Stimulated activated CD8-positive, alpha-beta memory T cell treated with anti-CD3 and anti-CD28 coated beads, Interleukin-4, amount 100 ng/mL, for 4 hours (primary cell): ENCODE measurements at places on chromosomes 3 and 15.

DNA sequence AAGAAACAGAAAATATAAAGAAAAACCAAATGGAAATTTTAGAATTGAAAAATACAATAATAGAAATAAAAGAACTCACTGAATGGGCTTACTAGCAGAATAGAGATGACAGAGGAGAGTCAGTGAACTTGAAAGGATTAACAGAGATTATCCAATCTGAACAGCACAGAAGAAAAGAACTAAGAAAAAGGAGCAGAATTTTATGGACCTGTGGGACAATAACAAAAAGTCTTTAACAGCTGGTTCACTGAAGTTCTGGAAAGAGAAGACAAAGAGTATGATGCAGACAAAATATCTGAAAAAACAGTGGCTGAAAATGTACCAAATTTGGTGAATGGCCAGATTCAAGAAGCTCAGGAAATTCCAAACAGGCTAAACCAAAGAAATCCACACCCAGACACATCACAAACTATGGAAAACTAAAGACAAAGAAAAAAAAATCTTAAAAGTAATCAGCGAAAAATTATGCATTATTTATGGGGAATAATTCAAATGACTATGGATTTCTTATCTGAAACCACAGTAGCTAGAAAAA lies 9.7 kb upstream of the GNB5 start:
- DNase-seq = no peak

DNA sequence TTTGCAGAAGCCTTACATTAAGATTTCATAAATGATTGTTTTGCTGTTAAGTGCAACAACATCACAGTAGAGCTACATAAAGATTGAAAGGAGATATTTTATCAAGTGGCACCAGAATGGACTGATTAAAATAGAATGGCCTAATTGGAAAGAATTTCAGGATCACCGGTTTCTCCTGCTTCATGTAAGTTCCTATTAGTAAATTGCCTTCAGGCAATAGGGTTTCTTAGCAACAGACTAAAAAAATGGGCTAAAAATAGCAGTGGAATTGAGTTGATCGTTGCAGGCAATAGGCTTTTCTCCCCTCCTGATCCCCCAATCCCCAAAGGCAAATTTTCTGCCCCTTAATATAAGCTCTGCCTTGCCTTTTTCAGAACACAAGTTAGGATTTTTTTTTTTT lies 917 bp downstream of the LNP1 start:
- no peak for DNase-seq

GRCh38 chr3:197942956-197943556 lies 6.9 kb upstream of the RPL35A start:
- no peak for DNase-seq

DNA sequence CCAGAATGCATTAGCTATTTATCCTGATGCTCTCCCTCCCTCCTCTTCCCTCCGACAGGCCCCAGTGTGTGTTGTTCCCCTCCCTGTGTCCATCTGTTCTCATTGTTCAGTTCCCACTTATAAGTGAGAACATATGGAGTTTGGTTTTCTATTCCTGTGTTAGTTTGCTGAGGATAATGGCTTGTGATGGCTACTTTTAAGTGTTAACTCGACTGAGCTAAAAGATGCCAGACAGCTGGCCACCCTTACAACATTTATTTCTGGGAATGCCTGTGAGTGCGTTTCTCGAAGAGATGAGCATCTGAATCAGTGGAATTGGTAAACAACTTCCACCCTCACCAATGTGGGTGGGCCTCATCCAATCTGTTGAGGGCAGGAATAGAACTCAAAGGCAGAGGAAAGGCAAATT lies 24.7 kb upstream of the TM2D3 start:
- no peak for DNase-seq

DNA sequence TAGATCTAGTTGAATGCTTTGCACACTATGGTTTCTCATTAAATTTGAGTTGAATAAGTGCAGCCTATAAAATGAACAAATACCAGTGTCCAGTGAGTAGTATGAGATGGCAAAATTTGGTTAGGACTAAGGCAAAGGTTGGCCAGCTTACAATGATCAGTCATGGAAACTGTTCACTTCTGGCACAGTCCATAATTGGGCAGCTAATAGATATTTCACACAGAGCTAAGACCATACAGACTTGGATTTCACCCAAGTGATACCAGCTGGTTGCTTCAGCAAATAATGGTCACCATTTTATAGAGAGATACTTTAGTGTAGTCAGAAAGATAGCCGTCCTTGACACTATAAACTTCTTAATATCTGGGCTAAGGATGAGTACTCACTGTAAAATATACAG lies 15.7 kb downstream of the GAP43 start:
- DNase-seq = no peak

DNA sequence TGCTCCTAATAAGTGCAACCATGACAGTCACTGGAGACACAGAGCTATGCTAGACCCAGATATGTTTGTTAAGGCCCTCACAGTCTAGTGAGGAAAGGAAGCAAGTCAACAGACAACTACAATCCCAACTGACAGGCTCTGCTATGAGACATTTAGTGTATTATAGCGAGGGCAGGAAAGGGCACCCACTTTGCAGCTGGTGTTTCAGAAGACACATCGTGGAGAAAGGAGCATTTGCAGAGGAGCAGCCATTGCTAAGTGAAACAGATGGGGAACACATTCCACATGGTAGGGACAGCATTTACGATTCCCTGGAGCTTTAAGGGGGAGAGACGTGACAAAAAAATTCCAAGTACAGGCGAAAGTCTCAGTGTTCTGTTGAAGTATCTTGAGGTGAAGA lies 685.6 kb downstream of the AGBL1 start:
- DNase-seq = no peak

- DNase-seq = no peak
Observed at GRCh38 chr3:6806991-6807390, 53.9 kb upstream of the GRM7 start.

DNA sequence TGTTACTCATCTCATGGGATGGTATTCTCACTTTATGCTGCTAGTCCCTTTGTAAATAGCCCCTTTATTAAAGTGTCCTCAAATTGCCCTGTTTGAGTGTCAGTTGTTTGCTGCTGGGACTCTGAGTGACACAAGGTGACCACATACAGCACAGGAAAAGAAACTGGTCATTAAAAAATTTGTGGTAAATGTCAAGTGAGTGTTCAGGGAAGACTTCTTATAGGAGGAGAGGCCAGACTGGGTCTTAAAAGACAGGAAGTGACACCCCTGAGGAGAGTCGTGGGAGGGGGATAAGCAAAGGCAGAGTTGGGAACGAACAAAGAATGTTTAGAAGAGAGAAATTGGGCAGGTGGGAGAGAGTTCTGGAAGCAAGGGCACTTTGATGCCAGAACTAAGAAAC lies 35.2 kb downstream of the CCR3 start:
- DNase-seq = no peak

DNA sequence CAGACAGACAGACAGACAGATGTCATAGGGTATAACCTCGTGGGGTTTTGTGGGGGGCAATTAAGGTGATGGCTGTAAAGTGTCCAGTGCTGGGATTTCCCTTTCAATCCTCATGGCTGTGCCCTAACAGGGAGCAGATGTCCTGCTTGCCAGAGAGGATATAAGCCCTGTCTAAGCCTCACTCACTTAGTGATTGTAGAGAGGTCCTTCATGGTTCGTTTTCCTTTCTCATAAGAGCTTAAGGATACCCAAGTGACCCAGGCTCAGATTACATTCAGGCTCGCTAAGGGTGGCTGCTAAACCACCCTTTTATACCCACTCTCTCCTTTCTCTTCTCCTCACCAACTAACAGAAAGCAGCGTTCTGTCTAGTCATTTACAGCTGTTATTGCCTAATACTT lies 19.2 kb downstream of the LYSMD2 start:
- DNase-seq = no peak

GRCh38 chr3:53131096-53131495 lies 861 bp upstream of the RFT1 start:
- DNase-seq = no peak

- DNase-seq = no peak
Observed at GRCh38 chr3:45555086-45555591, 39.4 kb upstream of the LIMD1 start.

DNA sequence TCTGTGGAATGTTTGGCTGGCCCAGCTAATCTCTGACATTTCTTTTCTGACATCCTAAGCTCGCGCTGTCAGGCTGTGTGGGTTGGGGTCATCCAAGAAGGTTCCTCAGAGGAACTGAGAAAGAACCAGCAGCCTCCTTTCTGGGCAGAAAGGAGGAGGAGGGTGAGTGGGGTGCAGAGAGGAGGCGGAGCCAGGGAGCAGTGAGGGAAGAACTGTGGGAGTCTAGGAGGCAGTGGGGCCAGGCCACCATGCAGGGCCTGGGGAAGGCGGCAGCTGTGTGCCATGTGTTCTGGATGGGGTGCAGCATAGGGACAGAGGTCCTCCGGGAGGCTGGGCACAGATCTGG lies 5.3 kb downstream of the SEMA7A start:
- no peak for DNase-seq

- no peak for DNase-seq
Observed at GRCh38 chr15:66131831-66132230, 121.7 kb downstream of the MEGF11 start.

DNA sequence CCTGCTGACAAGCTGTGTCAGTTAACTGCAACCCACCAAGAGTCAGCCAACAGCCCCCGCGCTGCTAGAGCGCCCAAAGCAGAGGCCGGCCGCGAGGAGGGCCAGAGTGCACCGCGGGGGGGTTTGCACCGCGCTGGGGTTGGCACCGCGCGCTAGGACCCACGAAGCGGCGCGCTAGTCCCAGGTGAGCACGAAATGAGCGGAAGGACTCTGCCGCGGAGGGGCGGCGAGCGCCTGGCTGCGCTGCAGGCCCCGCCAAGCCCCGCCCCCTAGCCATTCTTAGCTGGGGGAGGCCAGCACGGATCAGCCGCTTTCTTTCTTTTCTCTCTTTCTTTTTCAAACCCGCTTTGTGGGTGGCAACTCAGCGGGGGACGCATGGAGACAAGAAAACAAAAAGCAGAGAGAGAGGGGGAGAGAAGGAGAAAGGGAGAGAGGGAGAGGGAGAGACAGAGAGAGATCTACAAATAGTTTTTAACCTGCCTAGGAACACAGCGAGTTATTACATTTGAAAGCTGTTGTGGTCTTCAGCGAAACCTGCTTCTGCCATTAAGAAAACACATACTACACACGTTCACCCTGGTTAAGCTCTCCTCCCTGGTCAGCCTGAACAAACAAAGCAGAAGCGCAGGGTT lies 6.9 kb upstream of the FOXB1 start:
- DNase-seq = no peak

DNA sequence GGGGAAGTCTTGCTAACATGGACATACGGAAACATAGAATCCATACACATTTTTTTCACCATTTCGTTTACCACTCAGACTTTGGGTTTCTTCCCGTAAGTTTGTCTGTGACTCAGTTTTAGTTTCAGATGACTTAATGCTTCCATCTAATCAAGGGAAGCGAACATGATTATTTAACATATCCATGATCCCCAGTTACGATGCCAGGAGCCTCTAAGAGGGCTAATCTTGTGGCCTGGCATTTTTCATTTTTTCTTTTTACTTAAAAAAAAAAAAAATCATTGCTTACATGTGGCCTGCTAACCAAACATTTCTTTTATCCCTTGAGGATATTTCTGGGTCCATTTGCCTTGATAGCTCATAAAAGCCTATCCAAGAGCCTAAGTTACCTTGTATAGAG lies 20.2 kb upstream of the PLOD2 start:
- no peak for DNase-seq

- no peak for DNase-seq
Observed at GRCh38 chr3:107919239-107919638, 171.6 kb downstream of the CD47 start.

DNA sequence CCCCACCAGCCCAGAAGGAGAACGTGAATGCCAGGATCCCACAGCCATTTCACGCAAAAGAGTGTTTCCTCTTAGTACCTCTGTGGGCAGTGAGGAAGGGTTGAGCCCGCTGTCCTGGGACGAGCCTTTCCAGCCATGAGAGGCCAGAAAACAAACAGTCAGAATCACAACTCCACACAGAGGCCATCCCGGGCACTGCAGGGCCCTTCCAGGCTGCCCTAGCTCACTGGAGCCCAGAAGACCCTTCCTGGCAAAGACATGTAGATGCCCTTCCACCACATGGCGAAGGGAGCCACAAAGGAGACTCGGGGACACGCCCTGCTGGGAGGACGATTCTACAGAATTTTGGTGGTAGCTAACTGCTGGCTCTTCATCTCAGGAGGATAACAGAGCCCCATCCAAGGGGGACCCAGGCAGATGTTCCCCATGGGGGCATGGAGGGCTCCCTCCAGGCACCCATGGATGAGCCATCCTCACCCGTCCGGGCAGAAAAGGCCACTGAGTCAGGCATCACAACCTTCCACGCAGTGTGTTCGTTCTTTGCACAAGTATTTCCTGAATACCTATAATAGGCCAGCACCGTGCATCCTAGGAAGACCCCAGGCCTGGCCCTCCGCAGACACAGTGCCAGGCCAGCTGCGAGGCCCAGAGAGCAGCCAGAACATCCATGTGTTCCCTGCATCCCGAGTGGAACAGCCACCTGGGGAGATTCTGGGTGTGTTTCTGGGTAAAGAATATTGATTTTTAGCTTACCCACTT lies 47.2 kb downstream of the SLC12A8 start:
- no peak for DNase-seq

- no peak for DNase-seq
Observed at GRCh38 chr3:131390331-131390730, 8.8 kb downstream of the NUDT16 start.

DNA sequence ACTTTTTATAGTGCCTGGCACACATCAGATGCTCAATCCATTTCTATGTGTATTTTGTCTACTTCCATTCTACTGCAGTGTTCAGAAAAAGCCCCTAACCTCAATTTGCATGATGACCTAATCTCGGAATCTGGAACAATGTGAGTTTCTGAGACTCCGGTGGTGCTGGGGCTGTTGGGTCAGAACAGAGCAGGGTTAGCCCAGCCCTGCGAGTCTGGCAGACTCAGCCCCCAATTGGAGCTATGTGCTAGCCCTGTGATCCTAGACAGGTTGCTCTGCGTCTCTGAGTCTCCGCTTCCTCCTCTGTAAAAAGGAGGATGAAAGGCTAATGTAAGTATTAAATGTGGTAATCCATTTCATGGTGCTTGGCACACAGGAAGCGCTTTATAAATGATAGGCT lies 95.0 kb upstream of the ICE2 start:
- no peak for DNase-seq

GRCh38 chr3:105956306-105956705 lies 87.5 kb upstream of the CBLB start:
- DNase-seq = no peak

- no peak for DNase-seq
Observed at GRCh38 chr3:114242947-114243346, 5.6 kb upstream of the ZNF80 start.

DNA sequence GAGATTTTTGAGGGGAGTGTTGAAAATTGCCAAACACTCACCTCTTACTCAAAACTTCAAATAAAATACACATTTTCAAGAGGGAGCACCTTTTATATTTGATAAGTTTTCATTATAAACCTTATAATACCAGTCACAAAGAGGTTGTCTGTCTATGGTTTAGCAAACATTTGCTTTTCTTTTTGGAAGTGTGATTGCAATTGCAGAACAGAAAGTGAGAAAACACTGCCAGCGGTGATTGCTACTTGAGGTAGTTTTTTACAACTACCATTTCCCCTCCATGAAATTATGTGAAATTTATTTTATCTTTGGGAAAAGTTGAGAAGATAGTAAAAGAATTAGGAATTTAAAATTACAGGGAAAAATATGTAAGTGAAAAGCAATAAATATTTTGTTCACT lies 20.1 kb downstream of the DIPK2A start:
- no peak for DNase-seq
